NCI-H748 treated with DMSO at 0.1 percent for 48 hours (cell line): ENCODE measurements at places on chromosomes 1 and 21.

DNA sequence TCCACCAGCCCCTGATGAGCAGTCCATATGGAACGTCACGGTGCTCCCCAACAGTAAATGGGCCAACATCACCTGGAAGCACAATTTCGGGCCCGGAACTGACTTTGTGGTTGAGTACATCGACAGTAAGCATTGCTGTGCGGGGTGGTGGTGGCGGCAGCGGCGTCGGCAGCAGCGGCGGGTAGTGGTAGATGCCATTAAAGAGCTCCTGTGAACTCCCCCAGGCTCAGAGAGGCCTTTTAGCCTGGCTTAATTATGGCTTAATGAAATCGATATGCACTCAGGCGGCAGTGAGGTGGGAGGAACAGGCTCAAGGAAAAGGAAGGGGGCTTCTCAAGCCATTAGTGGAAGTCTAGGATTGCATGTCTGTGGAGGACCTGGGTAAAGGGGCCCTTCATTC is 41.9 kb upstream of the CNTN2 start:
- DNase-seq: no peak

DNA sequence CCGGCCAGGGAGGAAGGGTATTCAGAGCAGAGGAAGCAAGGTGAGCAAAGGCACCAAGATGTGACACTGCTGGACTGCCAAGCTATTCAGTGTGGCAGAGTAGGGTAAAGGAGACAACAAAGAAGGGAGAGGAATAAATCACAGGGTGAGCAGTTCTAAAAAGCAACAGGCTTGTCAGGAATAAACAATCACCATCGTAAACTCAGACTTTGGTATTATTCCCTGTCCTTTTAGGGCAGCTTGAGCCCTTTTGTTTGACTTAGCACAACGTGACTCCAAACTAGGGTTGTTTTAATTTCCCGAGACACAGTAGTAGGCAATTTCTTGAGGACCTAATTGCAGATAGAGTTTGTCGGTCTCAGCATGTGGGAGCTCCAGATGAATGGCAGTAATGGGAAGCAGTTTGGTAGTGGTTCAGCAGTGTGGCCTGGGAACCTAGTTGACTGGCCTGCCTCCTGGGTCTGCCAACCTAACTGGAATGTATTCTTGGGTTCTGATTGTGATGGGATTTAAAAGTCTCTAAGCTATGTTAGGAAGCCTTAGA is 4.3 kb downstream of the CR1L start:
- peak; percentile 63 for DNase-seq

DNA sequence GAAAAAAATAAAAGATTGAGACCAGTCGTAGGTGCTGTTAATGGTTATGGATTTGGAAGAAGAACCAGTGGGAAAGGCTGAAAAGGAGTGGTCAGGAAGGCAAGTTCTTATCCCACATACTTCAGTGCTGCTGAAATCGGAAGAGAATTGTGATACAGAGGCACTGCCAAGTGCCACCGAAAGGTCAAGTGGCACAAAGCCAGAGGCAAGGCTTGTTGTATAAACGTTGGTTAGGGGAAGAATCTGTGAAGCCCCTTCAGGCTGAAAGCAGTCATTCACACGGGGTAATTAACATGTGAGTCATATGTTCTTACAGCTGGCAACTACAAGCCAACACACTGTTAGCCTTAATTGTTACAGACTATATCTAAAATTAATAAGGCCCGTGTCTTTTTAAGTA is 48.8 kb downstream of the ZBTB40 start:
- no peak for DNase-seq

DNA sequence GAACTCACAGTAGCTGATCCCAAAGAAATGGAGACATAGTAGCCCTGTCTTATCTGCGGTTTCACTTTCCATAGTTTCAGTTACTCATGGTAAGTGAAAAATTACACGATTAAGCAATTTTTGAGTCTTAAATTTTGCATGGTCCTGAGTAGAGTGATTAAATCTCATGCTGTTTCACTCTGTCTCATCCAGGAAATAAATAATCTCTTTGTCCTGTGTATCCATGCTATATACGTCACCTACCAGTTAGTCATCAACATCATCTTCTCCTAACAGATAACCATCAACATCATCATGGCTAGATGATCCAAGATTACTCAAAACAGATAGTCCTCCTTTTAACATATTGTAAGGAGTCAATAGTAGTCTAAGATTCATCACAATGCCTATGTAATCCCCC is 1589.3 kb downstream of the BRINP3 start:
- DNase-seq: no peak

DNA sequence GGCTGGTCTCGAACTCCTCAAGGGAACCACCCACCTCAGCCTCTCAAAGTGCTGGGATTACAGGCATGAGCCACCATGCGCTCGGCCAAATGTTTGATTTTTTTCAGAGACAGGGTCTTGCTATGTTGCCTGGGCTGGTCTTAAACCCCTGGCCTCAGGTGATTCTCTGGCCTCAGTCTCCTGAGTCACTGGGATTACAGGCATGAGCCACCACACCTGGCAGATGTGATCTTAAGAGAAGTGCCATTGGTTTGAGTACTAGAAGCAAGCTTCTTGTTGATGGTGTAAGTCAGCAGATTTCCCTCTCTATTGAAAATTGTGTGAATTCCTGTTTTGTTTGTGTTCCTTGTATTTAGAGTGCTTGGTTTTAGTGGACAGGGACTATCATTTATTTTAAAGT is 5.2 kb downstream of the CAP1 start:
- no peak for DNase-seq

- DNase-seq: no peak
Observed at GRCh38 chr1:172513479-172513878, 19.5 kb upstream of the SUCO start.

DNA sequence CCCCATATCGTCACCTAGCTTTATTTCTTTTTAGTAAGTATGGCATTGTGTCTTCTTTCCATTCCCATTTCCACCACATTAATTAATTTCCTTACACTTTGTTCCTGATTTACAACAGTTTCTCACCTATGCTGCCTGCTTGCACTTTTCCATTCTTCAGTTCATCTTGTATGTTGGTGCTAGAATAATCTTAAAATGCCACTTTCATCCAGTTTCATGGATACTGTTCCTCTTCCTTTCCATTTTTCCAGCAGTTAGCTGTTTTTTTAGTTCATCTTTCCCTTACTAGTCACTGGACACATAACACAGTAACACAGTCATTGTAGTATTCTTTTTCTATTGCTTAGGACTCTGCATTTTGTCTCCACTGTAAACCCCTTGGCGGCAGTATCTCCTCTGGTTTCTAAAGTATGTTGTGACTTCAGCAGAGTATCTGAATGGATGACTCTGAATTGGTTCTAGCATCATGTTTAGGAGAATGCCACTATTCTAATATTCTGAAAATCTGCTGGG is 2.1 kb downstream of the CDC7 start:
- DNase-seq: peak; percentile 24

DNA sequence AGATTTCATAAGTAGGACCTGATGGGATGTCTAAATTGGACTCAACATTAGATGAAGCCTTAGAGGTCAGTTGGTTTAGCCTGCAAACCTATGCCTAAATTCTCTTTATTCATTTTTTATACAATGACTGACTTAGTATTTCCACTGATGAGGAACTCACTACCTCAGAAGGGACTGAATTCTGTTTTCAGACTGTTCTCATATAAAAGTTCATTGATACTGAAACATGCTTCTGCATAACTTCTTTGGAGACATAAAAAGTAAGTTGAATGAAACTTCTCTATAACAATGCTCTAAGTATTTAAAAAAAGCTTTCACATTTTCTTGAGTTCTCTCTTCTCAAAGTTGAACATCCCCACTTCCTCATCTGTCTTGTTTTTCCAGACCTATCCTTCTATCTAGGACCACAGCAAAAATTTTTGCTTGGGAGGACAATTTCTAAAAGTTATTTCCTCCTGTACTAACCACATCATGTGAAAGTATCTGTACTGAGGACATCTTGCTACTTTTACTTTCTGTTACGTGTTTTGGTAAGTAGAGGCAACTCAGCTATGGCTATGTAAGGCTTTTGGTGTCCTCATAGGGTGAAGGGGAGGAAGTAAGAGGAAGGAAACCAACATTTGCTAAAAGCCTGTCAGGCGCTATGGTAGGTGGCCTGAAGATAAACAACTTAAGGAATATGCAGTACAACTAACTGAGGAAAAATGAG is 64.1 kb downstream of the USP24 start:
- no peak for DNase-seq

DNA sequence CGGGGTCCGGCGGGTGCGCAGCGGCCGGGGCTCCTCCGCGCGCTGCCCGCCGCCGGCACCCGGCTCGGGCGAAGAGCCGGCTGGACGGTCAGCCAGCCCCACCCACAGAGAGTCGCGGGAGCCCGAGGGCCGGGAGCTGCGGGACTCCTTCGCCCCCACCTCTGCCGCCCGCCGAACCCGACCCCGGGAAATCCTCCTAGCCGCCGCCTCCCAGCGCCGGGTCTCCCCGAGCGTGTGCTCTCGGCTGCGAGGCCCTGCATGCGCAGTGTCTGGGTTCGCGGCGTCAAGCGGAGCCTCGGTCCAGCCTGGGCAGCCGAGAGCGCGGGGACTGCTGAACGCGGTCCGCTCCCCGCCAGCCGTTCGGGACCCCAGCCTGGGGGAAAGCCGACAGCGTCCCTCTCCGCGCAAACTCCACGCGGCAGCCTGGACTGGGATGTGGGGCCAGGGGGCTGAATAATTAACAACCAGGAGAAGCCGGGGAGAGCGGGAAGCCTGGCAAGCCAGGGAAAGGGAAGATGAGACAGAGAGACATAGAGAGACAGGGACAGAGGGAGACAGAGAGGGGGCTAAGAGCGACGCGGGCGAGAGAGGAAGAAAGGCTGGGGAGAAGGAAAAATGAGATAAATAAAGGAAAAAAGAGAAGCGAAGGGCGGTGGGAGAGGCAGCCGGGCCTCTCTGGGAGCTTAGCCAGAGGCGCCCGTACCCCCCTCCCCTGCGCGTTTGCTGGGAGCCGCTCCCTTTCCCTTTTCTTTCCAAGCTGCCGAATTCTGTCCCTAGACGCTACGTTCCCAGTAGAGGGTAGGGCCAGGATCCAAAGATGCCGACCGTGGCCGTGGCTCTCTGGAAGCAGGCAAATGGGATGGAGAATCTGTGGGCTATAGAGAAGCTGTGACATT is 64.2 kb downstream of the MEF2D start:
- DNase-seq: no peak

DNA sequence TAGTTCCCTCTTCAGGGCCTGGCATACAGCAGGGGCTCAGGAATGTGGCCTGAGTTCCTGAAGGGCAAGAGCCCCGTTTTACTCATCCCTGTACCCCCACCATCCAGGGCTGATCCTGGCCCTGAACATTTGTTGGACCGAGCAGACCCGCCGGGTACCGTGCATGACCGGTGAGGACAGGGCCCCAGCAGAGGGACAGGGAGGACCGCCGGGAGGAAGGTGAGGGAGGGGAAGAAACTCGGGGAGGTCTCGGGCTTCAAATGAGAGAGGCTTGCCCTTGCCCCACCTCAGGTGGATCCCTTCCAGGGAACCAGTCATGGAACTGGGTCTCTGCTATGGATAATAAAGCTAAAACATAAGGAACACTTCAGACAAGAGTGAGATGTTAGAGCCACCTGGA is 167.8 kb upstream of the KLHDC7A start:
- DNase-seq: no peak

DNA sequence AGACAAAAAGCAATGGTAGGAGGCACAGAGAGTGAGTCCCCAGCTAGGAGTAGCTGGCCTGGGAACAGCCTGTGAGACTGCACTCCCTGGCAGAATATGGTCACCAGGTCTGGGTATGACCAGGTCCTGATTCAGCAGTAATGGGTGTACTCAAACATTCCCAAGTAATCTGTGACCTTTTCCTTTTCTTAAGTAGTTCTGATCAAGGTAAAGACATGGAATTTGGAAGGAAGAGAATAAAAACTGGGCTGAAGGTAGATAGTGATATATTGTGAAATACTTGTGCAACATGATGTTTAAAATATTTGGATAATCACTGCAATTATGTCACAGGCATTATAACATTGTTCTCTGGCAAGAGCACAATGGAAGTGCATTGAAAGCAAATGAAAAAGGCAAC is 147.2 kb upstream of the DPYD start:
- no peak for DNase-seq

GRCh38 chr1:204994086-204994862 is 48.7 kb upstream of the CNTN2 start:
- DNase-seq: no peak

- no peak for DNase-seq
Observed at GRCh38 chr1:153536671-153537375, 1.0 kb upstream of the S100A6 start.

DNA sequence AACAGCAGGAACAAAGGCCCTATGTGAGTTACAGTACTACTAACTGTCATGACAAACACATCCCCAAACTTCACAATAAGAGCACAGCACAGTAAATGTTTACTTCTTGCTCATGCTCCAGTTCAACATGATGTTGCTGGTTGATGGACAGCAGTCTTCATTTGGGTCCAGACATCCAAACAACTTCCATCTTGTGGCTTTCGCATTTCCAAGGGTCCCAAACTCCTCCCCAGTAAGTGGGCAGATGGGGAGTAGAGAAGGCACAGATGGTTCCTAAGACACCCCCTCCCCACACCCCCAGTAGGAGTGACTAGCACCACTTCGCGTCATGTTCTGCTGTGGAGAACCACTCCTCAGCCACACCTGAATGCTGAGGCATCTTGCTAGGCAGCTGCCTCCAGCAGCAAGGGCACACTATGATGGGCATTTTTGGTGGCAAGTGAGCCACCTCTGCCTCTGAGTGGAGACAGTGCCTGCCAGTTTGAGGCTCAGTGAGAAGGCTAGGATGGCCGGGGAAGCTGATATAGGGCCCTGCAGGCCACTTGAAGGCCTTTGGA is 32.7 kb upstream of the CD2 start:
- DNase-seq: no peak

DNA sequence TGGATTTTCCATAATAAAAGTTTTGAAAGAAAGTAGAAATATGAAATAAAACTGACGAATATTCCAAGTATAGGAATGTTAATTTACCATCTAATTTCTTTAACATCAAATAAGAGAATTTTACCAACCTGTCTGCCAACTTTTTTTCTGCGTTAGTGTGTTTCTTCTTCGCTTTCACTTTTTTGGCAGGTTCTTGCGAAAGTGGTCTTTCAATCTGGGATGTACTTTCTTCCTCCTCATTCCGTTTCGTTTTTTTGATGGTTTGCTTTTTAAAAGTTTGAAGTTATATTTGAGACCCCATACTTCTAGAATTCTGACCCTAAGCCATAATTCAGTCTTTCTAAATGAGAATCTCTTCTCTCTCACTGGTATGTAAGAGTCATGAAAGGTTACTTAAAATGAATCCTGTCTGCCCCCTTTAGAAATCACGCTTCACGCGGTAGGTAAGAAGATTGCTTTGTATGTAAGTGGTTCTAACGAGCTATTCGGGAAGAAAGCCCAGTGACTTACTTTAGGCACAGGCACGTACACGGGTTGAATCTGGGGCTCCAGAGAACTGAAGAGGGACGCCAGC is 580 bp downstream of the RBM34 start:
- no peak for DNase-seq

DNA sequence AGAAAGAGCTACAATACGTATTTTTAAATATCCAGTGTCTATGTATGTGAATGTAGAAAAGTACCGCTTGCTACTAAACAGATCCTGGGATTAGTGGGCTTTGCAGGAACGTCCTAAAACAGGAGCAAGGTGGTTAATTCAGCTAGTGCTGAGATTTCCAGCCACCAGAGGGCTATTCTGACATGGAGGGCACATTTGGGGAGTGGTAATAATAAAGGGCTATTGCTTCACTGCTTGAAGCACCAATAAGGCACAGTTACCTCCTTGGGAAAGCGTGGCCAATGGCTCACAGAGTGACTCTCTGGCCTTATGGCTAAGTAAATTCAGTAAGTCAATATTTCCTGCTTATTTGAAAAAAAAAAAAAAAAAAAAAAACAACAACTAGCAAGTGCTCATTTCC is 152.4 kb downstream of the GABPA start:
- DNase-seq: no peak
